ENCODE measurements at places on chromosomes 13 and 19.

- no peak for DNase-seq
Observed at GRCh38 chr19:45564131-45564780, 20.3 kb downstream of the OPA3 start.

DNA sequence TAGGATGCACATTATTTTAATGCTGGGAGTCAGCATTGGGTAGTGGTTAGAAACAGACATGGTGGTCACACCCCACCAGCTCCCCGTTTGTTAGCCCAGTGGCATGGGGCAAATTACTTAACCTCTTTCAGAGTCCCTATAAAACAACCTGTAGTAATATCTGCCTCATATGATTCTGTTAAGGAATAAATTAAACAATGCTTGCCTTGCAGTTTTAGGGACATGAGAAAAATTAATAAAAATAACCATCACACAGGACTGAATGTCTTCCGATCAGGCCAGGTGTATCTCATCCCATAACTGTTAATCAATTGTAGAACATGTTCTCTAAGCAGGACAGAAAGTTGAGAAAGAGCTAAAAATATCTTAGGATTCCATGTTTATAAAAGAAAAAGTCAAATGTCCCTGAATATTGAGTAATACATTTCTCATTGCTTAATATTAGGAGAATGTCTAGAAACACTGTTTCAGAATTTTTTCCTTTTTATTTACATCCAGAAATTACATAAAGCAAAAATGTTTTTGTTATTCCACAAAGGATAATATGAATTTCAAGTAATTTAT, 196.5 kb downstream of the GPC6 start:
- DNase-seq = no peak

- DNase-seq = peak; percentile 2
Observed at GRCh38 chr13:57925250-57925649, 293.7 kb downstream of the PCDH17 start.

DNA sequence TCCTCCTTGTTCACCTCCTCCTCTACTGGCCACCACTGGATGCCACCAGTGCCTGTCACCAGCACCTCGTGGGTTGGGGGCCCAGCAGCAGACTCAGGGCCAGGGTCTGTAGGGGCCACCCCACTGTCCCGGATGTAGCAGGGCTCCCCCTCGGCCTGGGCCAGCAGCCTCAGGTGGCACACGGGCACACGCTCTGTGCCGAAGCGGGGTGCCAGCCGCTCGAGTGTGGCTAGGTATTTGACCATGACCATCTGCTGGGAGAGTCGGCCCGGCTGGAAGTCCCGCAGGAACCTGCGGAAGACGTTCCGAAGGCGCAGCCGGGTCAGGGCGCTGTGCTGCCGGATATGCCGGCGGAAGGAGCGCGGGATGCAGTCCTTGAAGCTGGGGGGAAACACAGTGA, 14.9 kb downstream of the TYK2 start:
- DNase-seq = no peak

GRCh38 chr19:51323481-51324166, 12.2 kb downstream of the IGLON5 start:
- DNase-seq = no peak

- peak; percentile 55 for DNase-seq
Observed at GRCh38 chr19:46487802-46488445, 7.7 kb downstream of the PNMA8B start.

DNA sequence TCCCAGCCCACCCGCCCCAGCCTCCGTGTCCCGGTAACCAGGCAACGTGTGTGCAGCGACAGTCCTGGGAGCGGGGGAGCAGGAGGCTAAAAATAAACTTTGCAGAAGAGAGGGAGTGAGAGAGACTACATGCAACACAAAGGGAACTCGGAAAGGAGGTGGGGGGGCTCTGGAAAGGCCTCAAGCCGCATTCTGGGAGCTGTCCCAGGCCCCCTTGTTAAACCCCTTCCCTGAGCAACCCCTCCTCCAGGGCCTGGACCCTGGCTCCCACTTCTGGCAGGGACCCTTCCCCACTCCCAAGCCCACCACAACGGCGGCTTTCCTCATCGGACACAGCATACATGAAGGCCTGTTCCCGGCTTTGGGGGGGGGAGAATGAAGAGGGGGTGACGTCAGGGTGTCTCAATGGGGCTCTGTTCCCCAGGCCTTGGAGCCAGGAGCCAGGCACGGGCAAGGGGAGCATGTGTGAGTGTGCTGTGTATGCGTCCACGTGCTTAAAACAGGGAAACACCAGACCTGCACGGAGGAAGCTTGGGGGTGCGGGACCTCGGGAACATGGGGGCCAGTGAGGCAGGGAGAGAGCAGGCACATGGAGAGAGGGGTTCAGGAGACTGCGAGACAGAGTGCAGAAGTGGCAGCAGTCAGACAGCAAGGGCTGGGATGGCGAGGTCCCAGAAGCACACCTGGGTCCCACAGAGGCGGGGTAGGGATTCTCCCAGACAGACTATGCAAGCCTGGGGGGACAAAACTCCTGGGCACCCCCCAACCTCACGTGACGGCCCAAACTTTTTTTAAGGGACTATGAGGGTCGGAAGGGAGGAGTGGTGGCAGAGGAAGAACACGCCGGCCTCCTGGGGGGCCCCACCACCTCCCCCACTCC, 2.3 kb downstream of the ERF start:
- DNase-seq = no peak

DNA sequence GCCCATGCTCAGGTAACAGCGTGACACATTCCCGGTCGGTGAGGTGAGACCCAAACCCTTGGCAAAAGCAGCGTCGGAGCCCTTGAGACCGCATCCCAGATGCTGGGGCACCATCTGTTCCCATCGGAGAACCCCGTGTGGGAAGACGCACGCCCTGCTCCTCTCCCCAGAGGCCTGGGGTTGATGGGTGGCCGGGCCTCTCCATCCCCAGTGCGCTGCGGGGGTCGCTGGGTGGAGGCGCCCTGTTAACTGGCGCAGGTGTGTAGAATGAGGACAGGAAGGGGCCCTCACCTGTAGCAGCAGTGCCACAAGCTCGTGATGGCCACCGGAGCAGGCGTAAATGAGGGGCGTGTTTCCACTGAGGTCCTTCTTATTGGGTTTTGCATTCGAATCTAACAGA, 24.6 kb downstream of the PDCD5 start:
- DNase-seq = no peak

GRCh38 chr13:81988567-81988966, 1647.6 kb upstream of the SPRY2 start:
- DNase-seq = no peak

GRCh38 chr13:111627596-111627995, 307.2 kb downstream of the TEX29 start:
- DNase-seq = no peak

- DNase-seq = no peak
Observed at GRCh38 chr13:44403461-44404056, 29.9 kb downstream of the SERP2 start.

DNA sequence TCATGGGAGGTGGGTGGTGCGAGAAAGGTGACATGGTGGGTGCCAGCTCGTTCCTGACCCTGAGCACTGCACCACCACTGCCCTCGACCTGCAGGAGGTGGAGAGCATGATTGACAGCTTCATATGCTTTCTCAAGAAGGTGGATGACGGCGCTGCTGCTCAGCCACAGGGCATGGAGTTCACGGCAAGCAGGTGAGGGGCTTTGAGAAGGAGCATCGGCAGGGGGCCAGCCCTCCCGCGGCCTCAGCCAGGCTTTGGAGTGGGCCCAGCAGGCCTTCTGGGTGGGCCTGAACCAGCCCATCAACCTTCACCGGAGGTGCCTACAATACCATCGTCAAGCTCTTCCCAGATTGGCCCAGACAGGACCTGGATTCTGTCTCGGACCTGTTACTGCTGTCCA, 18.9 kb upstream of the ZNF14 start:
- DNase-seq = no peak

- no peak for DNase-seq
Observed at GRCh38 chr19:14369399-14370168, 11.7 kb upstream of the ADGRE5 start.

GRCh38 chr13:52356327-52356726, 49.6 kb downstream of the THSD1 start:
- no peak for DNase-seq

- DNase-seq = no peak
Observed at GRCh38 chr19:41941410-41942202, 13.4 kb upstream of the ERFL start.

DNA sequence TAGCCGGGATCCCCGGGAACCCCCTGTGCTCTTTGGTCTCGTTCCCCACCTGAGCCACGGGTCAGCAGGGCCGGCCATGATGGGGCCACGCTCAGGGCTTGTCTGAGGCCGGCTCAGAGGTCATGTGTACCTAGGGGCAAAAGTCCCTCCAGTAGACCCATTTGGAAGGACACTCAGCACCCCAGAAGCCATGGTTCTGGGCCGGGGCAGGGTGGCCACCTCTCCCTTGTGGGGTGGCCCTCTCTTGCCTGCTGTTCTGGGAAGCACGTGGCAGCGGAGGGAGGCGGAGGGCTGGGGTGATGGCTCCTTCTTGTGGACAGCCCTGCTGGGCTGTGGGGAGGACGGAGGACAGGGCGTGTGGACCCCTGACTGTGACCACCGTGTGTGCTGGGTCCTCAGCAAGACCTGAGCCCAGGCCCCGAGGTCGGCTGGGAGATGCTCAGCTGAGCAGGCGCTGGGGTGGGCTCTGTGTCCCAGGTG, 6.4 kb upstream of the PEAK3 start:
- no peak for DNase-seq

GRCh38 chr13:94232956-94233355, 246.5 kb downstream of the DCT start:
- DNase-seq = no peak

GRCh38 chr13:23674795-23675640, 104.8 kb downstream of the TNFRSF19 start:
- peak; percentile 16 for DNase-seq

DNA sequence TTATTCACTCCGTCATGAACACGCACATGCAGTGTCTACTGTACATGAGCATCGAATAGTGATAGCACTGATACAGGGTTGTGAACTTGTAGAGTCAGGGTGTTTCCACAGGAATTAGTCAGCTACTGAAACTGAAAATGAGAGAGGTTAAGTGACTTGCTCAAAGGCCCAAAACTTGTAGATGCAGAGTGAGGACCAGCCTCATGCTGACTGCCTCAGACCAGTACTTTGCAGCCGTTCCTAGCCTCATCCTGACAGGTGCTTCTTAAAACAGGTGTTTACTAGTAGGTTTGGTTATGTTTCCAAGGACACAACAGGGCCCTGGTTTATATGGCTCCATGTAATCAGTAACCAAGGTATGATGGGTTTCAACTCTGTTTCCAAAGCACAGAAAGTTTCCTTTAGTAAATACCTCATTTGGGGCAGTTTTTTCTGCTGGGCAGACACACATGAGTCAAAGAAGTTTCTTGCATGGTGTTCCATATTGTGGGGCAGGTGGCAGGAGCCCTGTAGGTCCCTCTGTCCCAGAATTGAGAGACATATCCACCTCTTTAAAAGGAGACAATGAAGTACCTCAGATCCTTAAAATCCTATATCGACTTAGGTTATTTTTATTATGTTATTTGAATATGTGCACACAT, 16.0 kb downstream of the FGF9 start:
- no peak for DNase-seq

- no peak for DNase-seq
Observed at GRCh38 chr13:48770372-48770771, 116.6 kb downstream of the CYSLTR2 start.

GRCh38 chr19:43482193-43482592, 16.8 kb upstream of the LYPD3 start:
- DNase-seq = no peak

DNA sequence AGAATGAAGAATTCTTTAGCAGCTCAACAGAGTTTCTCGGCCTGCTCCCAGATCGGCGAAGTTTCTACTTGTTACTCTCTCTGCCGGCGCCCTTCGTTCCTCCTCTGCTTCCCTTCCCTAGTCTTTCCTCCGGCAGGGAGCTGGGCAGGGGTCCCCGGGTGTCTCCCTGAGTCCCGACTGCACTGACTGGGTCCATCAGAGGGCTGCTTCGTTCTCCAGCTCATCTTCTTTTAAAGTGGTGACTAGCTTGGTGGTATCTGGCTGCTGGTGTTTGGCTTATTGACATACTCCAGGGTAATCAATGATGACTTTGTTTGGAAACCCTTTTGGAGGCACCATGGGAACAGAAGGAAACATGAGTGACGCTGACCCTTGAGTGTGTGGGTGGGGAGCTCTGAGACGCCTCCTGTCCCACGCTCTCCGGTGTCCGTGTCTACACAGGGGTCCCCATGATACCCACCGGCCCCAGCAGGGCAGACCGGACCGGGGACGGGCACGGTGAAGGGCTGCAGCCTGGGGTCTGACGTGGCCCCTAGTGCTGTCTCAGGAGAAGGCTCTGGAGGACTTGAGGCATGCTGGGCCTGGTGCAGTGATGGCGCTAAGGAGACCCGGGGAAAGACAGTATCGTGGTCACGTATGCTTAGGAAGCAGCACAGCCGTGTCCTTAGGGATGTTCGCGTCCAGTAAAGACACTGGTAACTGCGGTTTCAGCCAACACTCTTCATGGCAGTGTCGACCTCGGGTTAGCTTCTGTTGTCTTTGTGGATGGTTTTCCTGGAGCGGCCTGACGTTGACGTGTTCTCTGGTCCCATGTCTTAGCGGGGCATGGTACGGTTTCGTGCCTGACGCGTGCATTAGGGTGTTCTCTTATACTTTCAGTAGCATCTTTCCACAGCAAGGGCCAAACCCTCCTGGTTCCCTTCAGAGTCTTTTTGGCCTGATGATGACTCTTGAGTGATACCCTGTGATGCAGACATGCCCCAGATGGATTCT, 23.8 kb downstream of the NAXD start:
- DNase-seq = no peak

DNA sequence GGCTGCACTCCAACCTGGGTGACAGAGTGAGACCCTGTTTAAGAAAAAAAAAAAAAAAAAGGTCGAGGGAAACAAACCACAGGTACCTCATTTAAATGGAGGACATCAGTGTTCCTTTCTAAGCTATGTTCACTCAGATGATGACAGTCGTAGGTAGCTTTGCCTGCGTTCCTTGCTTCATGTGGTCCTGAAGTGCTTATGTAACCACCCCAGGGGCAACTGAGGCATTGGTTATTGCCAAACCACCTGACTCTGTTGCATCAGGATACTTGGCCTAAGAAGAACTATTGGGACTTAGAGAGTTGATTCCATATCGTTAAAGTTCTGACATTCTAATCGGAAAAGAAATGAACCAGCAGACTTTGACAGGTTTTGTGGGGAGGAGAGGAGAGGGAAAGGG, 51.7 kb downstream of the SPATA13 start:
- DNase-seq = no peak

- no peak for DNase-seq
Observed at GRCh38 chr13:60267498-60268202, 103.9 kb upstream of the DIAPH3 start.

DNA sequence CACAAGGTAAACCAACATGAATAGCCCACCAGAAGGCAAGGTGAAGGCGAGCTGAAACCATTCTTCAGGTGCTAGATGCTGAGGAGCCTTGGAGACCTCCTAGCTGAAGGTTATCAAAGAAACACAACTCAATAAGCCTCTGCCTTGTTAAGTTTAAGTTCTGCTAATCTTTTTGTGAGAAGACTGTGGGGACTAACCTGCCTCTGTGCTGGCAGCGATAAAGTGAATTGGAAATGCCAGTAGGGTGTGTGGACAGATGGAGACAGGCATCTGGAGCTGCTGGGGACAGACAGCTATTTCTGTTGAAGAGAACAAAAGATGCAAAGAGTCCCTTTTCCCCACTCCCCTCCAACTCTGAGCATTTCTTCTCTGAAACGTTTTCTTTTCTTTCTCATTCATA, 33.5 kb upstream of the FLT1 start:
- no peak for DNase-seq
